Neural progenitor cell (in vitro differentiated cells): ENCODE measurements at places on chromosomes 6 and 20. TPM values are rescaled to one million over a fixed set of nuclear protein-coding genes. Genes with fewer than 3 reads are reported as not detected.

PM20D2 gene
- total RNA-seq = 19.4 and 27.6 TPM in 2 replicates

GRCh38 chr6:34235307-34236130 is 1.2 kb upstream of the HMGA1 start:
- H3K4me1 ChIP-seq = peaks cover 35% of the 10 kb centered on the region
- no peaks in the 10 kb centered on the region for H3K27me3 ChIP-seq
- H3K27ac ChIP-seq = peak overlapping the region; percentile 100
- no peaks in the 10 kb centered on the region for H3K36me3 ChIP-seq
- DNase-seq = peak; percentile 98

- DNase-seq = no peak
- no peak overlapping the region for H3K4me3 ChIP-seq
- H3K27me3 ChIP-seq = no peaks in the 10 kb centered on the region
- H3K4me1 ChIP-seq = no peaks in the 10 kb centered on the region
- H3K27ac ChIP-seq = no peak overlapping the region
Observed at GRCh38 chr6:74891349-74891831, 314.5 kb downstream of the COL12A1 start.

DNA sequence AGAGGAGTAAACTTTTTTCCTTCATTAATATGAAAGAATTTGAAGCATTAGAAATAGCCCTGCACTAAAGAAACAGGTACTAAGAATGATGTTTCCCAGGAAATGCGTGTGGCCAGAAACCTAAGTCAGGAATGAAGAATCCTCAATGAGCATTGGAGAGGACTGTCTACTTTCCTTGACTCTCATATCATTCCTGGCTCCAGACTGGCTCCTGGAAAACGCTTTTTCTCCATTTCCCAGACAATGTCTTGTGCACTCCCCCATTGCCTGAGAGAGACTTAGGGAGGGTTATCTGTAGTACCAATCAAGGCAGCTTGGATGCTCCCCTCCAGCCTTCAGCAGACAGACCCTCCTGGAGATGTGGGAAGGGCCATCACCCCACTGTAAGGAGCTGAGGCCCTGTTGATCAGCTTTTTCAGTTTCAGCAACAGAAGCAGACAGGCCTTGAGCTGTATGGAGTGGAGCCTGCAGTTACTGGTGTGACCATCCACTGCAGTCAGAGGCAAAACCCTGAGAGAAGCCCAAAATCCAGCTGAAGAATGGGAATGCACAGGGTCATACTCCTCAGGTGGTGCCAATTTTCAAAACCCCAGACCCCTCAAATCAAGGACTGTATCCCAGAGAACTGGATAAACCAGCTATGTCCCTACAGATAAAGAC is 127.3 kb upstream of the NT5E start:
- H3K4me3 ChIP-seq = no peak overlapping the region
- H3K4me1 ChIP-seq = no peaks in the 10 kb centered on the region
- H3K36me3 ChIP-seq = no peaks in the 10 kb centered on the region
- no peaks in the 10 kb centered on the region for H3K27me3 ChIP-seq

C20orf141 gene
- not detected in 2 replicates for total RNA-seq

GRCh38 chr20:6583134-6583738 is 184.2 kb upstream of the BMP2 start:
- DNase-seq = peak; percentile 75
- H3K4me3 ChIP-seq = no peak overlapping the region
- no peak overlapping the region for H3K27ac ChIP-seq
- H3K27me3 ChIP-seq = no peaks in the 10 kb centered on the region
- no peaks in the 10 kb centered on the region for H3K4me1 ChIP-seq
- no peaks in the 10 kb centered on the region for H3K36me3 ChIP-seq

DNA sequence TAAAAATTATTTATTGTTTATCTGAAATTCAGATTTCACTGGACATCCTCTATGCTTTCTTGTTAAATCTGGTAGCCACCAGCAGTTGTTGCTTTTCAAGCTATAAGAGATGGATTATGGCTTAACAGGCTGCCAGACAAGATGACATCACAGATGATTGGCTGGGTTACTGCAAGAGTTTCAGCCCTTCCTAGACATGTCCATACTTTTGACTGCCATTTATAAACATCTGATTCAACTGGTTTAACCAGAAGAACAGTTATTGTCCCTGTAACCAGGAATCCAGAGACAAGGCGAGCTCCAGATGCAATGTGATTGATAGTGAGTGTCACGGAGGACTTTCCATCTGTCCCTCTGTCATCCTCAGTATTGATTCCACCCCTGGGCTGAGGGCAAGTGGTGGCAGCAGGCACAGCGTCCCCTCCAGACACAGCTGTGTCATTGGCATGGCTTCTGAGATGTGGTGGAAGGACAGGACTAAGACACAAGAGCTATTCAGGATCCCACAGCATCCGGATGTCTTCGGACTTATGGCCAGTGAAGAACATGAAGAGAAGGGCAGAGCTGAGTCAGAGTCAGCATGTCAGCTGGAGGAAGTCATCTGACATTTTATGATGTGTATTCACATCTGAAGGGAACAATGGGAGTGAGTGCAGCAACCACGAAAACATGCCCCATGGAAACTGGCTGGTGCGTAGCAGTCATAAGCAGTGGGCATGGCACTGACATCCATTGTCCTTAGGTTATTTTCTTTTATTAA is 284.5 kb upstream of the CDYL start:
- no peak overlapping the region for H3K4me3 ChIP-seq
- H3K27ac ChIP-seq = no peak overlapping the region
- no peaks in the 10 kb centered on the region for H3K36me3 ChIP-seq
- DNase-seq = no peak
- H3K4me1 ChIP-seq = no peaks in the 10 kb centered on the region
- H3K27me3 ChIP-seq = no peaks in the 10 kb centered on the region
